ENCODE measurements at places on chromosomes 3 and 15. TPM values are rescaled to one million over a fixed set of nuclear protein-coding genes. Genes with fewer than 3 reads are reported as not detected.

Gene GADL1
- not detected for total RNA-seq

Gene TBCCD1
- 20.1 TPM for total RNA-seq

Gene PP2D1
- total RNA-seq: not detected

DNA sequence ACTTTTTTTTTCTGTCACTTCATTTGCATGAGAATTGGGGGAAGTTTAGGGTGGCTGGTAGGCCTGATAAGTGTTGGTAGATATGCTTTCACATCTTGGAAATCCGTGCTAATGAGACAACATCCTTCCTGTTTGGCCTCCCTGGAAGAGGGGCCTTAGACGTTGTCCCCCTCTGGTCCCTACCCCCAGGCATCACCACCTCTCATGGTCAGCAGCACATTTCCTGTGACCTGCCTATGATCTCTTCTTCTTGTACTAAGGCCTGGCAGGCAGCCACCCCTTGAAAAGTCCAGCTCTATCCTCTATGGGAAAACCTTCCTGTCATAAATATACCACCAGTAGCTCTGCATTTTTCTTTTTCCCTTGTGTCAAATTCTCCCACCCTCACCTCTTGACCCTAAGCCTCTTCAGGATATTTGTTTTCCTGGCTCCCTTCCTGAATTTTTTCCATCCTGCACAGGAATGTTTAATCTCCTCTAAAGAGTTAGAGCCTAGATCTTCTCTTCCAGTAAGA, 107.8 kb downstream of the SNRK start:
- no peak for DNase-seq

- DNase-seq: no peak
Observed at GRCh38 chr15:69565066-69565655, 112.5 kb downstream of the RPLP1 start.

- no peak for DNase-seq
Observed at GRCh38 chr3:69738315-69738714, 949 bp upstream of the MITF start.

DNA sequence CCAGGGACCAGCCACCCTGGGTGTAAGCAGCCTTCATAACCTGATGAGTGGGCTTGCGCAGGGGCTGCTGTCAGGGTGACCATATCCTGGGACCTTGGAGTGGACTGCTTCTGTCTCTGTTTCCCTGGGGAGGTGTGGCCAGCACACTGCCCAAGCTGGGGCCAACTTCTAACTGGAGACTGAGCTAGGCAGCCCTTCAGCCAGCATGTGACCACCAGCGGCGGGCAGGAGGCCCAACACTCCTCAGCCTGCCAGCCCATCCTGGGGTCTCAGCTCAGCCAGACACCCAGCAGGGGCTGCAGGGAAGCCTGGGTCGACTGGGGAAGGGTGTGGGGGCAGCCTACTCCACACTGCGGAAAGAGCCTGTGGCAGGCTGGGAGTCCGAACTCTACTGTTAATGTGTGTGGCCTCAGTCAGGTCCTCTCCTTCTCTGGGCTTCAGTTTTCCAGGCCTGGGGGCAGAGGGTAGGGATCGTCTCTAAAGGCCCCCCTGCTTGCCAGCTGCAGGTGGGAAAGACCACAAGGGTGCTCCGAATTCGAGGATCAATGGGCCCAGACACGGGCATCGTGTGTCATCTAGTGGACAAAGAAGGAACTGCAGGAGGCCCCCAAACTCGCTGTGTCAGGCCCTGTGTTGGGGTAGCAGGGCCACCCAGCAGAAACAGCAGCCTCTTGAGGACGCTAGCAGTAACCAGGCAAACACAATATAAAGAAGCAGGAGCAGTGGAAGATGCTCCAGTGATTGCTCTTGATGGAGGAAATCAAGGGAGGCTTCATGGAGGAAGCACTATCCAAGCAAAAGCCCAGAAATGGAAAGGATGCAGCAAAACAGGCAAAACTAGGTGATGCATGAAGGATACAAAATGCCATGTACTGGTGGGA, 2.0 kb upstream of the SEMA3G start:
- DNase-seq: peak; percentile 83
